NCI-H1417 treated with DMSO at 0.1 percent for 48 hours (cell line): ENCODE measurements at places on chromosomes 12 and 14.

GRCh38 chr12:110015132-110015531 lies 15.9 kb downstream of the ANKRD13A start:
- DNase-seq, result no peak

- DNase-seq, result no peak
Observed at GRCh38 chr14:31986405-31986804, 90.7 kb upstream of the ARHGAP5 start.

- DNase-seq, result no peak
Observed at GRCh38 chr12:5375547-5376295, 56.2 kb upstream of the NTF3 start.

DNA sequence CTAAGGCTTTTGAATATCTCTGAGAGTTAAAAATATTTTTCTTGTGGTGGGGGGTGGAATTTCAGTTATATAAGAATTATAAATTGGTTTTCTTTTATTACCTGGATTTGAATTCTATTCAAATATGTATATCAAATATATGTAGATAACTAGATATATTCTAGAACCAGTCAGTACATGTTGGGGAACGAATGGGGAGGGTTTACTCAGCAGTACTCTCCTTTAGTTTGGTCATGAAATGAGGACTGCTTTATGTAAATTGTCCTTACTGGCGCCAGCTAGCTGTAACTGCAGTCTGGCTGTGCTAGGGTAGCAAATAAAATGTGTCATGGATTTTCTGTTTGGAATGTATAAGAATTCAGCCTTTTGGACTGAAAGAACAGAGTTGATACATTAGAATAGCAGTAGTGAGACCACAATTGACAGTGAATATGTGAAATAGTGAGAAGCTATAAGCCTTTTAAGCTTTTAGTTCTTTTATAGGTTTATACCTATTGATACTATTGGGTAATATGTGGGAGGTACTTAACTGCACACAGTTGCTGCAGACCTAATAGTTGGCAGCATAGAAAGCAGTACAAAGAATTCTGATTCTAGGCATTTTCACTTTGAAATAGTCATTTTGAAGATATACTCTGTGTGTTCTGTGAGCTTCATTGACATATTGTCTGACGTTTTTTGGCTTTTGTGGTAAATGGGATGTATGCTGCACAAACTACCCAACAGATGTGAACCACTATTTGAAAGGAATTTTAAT lies 29.0 kb downstream of the ATF7IP start:
- DNase-seq, result no peak
